T-helper 2 cell treated with Interferon-gamma antibody and Interleukin-4, amounts not matched to agents 5 μg/mL and 100 μg/mL, for 36 hours (primary cell): ENCODE measurements at places on chromosomes 16 and 17.
A peak's percentile ranks its signal among the peaks of the same experiment; 100 is the strongest.

DNA sequence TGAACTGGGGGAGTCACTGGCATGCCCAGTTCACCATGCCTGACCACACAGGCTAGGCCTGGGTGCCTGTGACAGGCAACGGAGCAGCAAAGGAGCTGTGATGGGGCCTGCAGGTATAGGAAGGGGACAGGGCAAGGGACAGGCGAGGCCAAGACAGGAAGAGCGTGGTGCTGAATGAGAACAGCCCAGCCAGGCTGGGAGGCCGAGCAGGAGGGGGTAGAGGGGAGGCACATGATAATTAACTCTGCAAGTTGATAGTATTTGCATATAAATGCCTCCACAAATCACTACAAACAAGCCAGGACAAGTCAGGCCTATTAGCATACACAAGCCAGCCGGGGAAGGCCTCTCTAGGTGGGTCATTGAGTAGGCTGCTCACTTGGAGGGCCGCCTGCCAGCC, 7.8 kb downstream of the ZFHX3 start:
- no peak for DNase-seq

- DNase-seq: no peak
These were observed 2.8 kb downstream of the CFAP119 start for GRCh38 chr16:30758988-30759491.

DNA sequence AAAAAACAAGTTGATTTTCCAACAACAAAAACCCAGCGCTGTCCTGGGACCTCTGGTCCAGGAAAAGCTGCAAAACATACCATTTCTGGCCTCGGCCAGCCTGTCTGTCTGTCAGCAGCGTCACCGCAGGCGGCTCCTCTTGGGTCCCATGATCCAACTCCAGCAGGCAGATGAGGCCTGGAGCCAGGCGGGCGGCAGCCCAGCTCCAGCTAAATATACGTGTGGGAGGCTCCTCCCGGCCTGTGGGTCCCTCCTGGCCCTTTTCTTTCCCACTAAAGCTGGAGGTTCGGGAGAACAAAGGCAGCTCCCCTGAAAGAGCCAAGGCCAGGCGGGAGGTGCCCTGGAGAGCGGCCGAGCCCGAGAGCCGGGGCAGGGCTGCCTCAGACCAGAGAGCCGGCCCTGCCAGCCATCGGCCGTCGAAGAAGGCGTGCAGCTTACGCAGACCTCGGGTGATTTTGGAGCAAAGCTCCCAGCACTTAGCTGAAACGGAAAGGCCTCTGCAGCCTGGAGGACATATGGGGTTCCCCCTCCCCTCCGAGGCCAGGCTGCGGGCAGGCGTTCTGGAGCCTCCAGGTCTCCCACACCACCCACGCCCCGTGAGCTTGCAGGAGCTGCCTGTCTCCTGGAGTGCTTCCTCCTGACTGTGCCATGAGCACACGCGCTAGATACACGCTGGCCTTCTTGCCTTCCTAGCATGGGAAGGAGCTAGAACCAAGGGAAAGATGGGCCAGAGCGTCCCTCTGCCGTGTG, 19.9 kb upstream of the JPH3 start:
- no peak for DNase-seq

DNA sequence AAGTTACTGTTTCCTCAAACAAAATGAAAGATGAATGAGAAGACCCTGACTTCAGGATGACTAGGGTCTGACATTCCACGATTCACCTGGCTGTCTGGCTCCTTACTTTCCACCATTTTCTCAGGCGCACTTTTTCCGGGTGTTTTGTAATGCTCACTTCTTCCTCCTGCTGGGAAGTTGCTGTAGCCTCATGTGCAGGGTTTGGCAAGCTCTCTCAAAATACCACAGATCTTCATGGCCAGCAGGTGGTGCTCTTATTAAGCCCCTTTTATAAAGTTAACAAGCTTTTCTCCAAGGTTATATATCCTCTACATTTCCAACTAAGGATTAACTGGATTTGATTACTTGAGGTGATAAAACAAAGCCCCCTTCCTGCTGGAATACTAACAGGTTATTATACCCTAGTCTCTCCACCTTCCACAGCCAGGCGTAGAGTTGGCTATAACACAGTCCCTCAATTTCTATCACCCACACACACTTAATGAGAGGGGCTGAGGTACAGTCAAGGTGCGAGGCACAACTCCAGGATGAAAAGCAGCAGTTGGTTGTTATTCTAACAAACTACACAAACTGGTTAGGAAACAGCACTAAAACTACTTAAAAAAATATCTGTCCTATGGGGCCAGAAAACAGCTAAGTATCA, 45.4 kb downstream of the STH start:
- no peak for DNase-seq

DNA sequence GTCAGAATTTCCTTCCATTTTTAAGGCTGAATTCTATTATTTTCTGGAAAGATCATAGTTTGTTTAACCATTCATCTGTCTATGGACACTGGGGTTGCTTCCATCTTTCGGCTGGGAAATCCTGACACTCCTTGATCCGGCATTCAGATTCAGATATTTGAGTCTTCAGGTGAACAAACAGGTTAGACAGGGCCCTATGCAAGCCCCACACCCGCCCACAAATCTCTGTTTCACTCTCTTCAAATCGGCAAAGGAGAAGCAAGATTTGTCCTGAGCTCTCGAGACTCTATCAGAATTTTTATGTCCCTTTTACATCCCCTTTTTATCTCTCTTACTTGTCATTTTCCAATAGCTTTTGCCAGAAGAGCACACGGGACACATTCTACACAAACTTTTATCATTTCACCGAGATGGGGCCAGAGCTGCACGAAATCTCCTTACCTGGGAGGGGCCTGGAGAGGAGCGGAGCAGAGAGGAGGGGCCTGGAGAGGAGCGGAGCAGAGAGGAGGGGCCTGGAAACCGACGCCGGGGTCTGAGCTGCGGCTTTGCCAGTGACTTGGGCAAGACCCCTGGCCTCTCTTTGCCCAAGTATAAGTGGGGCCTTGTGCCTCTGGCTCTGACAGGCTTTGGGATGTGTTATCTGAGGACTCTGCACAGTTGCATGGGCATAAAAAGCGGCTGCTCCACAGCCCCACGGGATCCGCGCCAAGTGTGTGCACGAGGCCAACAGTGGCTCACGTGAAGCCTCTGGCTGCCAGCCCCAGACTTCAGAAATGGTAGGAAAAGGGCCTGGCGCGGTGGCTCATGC, 54.3 kb upstream of the RBFOX3 start:
- no peak for DNase-seq

GRCh38 chr17:66466840-66467367, 164.5 kb downstream of the PRKCA start:
- DNase-seq: peak; percentile 81

- no peak for DNase-seq
These were observed 439.0 kb downstream of the UTP18 start for GRCh38 chr17:51699303-51699702.

GRCh38 chr16:26765087-26765486, 301.6 kb upstream of the C16orf82 start:
- DNase-seq: no peak

DNA sequence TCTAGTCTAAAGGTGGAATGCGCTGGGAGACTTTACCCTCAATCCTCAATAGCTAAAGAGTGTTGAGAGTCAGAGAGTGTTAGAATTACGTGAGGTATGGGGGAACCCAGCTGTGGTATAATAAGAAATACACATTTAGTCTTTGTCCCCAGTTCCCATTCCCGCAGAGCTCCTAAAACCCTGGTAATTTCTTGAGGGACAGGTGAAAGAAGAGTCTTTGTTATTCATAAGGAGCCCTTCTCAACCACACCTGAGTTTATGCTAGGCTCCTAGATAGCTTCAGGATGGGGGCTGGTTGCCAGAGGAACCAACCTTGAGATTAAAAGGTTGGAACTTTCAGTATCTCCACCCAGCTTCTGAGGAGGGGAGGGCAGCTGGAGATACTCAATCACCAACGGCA, 5.8 kb downstream of the ZNF18 start:
- no peak for DNase-seq

GRCh38 chr16:2205967-2206313, 686 bp downstream of the MLST8 start:
- no peak for DNase-seq

DNA sequence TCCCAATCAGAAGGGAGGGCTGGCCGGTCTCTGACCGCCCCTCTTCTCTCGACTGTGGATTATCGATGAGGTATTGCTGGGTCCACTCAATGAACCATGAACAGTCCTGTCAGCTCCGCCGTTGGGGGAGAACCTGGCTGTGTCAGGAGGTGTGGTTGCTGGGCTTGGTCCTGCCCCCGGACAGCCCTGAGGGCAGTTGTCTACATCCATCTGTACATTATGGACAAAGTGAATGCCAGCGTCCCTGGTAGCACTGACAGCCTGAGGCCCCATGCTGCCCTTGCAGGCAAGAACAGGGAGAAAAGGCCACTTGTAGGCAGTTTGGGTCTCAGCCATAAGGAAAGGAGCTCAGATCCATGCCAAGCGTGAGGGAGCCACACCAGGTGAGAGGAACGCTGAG, 38.9 kb downstream of the ST3GAL2 start:
- no peak for DNase-seq

DNA sequence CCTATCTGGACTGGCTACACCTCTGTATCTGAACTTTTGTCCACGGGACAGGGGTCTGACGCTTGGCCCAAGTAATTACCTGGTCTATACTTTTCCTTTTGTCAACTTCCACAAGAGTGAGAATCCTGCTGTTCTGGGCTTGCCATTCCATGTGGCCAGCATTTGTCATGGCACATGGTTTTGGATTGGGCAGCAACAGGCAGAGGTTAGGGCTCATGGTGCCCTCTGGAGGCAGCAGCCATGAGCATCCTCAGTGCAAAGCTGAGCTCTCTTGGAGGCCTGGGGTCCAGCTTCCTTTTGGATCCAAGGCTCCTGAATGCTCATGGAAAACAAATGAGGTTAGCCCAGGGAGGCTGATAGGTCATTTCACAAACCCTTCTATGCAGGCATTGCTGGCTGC, 7.5 kb upstream of the EDC4 start:
- DNase-seq: no peak

DNA sequence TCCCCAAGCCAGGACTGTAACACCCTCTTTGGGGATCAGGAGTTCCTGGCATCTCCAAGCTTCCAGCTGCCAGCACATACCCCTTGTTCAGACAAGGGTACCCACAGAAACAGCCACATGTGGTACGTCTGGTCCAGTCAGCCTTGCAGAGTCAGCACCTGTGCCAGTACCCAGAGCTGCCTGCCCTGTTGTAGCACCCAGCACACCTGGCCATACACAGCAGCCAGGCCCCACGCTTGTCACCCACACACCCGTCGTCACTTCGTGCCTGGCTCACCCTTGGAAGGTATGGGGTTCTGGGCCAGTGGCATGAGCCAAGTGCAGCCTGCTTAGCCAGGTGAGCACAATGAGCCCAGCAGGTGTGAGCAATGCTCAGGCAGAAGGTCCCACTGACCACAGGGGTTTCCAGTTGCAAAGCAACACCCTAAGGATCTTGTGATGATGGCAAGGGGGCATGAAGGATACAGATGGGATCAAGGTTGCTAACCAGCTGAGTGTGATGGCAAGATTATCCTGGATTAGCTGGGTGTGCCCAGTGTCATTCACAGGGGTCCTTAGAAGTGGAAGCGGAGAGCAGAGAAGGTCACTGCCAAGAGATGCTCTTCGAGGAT, 202.3 kb downstream of the CPPED1 start:
- no peak for DNase-seq

- no peak for DNase-seq
These were observed 390.1 kb downstream of the ZFHX3 start for GRCh38 chr16:72657791-72658190.

GRCh38 chr16:19588661-19589060, 33.2 kb downstream of the VPS35L start:
- DNase-seq: no peak

GRCh38 chr17:17886726-17887125, 49.9 kb upstream of the SREBF1 start:
- no peak for DNase-seq

DNA sequence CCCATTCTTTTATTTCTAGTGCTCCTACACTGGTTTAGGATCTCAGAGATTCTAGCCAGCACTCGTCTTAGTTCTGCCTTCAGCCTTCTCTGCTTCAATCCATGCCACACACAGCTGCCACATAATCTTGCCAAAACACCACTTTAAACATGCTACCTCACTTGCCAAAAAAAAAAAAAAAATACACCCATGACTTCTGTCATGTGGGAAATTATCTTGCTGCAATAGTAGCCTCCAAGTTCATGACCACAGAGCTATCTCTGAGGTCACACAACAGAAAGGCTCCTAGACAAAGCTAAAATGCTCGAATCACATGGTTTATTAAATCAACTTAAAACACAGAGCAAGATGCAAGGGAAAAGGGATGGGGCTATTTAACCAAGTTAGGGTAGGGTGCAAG, 18.1 kb downstream of the FZD2 start:
- DNase-seq: no peak

GRCh38 chr17:8175795-8176196, 384 bp downstream of the TMEM107 start:
- DNase-seq: no peak

DNA sequence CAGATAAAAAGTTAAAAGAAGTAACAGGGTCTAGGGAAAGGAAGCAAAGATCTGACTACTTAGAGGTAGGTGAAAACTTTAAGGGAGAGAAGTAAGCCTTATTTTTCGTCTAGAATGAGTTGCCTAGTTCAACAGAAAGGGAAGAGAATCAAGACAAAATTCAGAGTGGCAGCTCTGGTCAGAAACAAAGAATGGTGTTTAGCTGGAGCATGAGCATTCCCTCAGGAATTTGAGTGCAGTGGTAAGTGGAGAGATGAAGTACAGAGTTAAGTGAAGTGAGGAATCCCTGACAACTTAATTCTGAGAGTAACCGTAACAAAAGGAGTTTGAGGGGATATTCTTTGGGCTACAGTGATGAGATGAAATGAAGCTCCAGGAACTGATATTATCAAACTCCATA, 11.5 kb downstream of the SMG6 start:
- DNase-seq: no peak

GRCh38 chr16:12917246-12917645, 15.8 kb downstream of the SHISA9 start:
- DNase-seq: no peak

DNA sequence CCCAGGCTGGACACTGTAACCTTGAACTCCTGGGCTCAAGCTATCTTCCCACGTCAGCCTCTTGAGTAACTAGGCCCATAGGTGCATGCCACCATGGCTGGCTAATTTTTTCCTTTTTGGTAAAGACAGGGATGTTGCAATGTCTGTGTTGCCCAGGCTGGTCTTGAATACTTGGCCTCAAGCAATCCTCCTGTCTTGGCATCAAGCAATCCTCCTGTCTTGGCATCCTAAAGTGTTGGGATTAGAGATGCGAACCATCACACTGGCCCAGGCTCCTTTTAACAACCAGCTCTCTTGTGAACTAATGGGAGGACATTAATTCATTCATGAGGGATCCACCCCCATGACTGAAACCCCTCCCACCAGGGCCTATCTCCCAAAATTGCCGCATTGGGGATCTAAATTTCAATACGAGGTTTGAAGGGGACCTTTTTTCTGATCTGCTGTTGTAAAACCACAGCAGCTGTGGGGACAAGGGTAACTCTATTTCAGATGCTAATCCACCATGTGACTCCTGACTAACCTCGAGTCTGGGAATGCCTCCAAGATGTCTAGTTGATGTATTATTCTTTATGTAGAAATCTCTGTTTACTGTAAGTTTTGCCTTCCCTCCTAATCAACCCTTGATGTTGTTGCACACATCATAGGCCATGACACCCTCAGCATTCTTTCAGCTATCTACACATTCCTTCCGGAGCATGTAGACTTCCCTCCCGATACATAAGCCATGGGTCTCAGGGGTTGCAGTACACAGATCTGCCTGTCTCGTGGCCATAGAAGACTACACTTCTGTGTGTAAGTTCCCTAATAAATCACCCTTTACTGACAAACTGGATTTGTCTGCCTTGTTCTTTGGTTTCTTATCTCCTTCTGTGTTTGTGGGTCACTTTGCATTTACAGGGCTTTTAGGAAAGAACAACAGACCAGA, 37.6 kb downstream of the RNF112 start:
- DNase-seq: no peak

- no peak for DNase-seq
These were observed 1.4 kb downstream of the STARD3 start for GRCh38 chr17:39638317-39638716.
